ENCODE measurements at places on chromosomes 4 and X.

DNA sequence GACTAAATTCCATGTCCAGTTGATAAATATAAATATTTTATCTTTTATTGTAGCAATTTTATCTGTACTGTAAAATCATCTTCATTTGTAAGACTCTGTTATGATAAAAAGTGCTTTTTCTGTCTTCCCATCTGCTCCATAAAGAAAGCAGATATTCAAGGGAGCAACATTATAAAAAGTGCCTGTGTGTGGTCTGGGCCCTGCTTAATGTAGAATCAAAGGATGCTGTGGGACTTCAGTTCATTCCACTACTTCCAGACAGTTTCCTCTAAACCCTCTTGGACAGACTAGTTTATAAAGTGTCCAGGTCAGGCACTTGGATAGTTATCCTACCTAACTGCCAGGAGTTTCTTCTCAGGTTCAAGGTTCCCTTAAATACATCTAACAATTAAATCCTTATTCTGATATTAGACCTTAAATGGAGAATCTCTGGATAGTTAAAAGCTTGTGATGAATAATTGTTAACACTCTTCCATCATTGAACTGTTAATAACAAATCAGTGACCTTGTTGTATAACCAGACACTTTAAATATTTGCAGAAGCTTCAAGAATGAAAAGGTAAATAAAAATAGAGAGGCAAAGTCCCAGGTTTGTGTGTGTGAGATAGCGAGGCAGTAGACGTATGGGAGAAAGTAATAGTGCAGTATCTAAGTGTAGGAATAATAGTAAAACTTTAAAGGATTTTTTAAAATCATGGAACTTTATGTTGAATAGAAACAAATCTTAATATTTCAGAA is 237.5 kb upstream of the CTSO start:
- DNase-seq, result no peak

DNA sequence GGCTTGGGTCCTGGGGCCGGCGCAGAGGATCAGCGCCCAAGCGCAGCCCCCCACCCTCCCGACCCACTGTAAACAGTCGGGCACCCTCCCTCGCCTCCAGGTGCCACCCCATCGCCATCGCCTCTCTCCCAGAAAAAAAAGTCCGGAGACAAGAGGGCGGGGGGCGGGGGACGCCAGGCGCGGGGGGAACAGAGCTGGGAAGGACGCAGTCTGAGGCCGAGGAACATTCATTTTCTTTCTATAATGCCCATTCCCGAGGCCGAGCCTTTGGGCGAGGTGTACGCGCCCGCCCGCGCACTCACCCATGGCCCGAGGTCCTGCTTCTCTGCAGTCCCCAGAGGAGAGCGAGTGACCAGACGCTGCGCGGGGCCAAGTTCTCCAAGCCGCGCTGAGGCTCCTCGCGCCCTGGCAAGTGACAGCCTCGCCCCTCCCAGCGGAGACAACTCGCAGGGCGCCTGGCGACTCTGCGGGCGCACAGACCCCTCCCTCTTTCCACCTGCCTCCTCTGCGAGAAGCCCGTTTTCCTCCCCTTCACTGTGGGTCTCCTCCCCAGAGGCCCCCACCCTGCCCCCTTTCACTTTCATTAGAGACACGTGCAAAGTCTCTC is 63.5 kb upstream of the WDR17 start:
- no peak for DNase-seq

DNA sequence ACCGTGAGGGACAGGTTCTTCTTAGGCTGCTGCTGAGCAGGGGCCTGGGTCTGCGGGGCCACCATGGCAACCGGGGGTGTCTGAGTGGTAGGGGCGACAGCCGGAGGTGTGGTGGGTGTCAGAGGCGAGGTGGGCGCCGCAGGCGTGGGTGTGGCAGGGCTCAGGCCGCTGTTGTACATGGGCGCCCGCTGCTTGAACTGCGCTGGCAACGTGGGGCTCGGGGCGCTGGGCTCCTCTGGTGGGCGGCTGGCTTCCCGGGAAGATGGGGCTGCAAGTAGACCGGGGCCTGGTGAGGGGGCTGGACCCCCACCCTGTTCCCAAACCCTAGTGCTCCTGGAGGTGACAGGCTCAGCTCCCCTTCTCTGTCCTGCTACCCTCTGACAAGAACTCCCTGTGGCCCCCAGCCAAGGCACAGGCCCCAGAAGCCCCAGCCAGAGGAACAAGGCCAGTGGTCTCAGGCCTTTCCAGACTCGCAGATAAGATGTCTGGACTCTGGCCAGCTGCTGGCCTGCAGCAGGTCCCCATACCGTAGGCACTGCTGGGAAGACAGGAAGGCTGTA is 24.8 kb downstream of the NELFA start:
- DNase-seq, result no peak

DNA sequence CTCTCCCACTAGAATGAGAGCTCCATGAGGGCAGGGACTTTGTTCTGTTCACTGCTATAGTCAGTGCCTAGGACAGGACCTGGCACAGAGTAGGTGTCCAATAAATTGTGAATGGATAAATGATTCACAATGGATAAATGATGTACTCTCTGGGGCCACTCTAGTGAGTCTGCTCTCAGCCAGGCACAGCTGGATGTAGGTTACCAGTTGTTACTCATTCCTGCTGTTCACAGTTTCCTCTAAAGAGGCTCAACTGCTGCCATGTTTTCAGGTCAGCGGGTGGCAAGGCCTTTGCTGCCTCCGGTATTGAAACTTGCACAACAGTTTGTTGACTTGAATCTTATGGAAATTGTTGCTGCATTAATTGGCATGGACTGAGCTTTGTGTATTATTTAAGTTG is 99.1 kb downstream of the NHSL2 start:
- DNase-seq, result no peak

DNA sequence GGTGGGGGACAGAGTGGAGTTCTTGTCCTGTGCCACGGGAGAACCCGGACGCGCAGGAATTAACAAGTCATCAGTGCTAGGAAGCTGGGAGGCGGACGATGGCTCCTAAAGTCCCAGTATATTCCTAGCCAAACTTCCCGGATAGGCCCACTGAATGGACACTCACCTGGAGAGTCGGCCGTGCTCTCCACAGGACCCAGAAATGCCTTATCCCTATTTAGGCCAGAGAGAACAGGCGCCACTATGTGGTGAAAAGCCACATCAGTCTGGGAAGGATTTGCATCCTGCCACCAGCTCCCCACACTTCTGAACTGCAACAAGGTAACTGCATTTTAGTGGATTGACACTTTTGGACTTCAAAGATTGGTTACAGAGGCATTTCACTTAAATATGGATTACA is 1.1 kb downstream of the CFAP299 start:
- DNase-seq, result no peak

- no peak for DNase-seq
Measured at GRCh38 chrX:119489212-119490074, 21.2 kb downstream of the SLC25A5 start.

DNA sequence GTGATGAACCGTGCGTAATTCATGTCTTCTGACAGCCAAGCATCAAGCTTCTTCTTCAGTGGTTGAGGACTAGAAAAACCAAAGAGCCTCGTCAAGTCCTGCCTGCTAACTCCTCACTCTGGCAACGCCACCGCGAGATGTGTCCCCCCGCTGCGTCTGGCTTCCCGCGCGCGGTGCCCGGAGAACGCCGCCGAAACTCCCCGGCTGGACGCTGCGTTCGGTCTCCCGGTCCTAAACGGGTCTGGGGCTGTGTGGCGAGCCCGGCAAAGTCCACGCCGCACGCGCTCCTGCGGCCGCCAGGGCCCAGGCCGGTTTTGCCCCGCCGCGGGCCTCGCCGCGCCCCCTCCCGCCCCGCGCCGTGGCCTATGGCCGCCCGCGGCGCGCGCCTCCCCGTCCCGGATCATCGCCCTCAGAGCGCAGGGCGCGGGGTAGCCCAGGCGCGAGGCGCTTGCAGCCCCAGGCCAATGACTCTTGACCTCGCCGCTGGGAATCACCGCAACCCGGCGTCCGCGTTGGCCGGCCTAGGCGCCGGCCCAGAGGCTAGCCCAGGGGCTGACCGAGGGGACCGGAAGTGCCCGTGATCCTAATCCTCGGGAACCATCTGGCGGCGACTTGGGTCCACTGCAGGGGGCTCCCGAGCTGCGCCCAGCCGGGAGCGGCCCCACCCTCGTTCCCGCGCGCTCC is at the start of gene AADAT:
Gene AADAT, minus strand, starts transcription at position 289 of the 684 bp plus-strand sequence. Its CDS starts 266 bp downstream, at position 23.
- peak; percentile 50 for DNase-seq

GRCh38 chr4:53599632-53600031 is 8.3 kb upstream of the LNX1 start:
- DNase-seq, result no peak

- peak; percentile 66 for DNase-seq
Measured at GRCh38 chrX:74536152-74536831, 78.1 kb downstream of the RLIM start.

- DNase-seq, result no peak
Measured at GRCh38 chrX:23292354-23292987, 42.2 kb upstream of the PTCHD1 start.

DNA sequence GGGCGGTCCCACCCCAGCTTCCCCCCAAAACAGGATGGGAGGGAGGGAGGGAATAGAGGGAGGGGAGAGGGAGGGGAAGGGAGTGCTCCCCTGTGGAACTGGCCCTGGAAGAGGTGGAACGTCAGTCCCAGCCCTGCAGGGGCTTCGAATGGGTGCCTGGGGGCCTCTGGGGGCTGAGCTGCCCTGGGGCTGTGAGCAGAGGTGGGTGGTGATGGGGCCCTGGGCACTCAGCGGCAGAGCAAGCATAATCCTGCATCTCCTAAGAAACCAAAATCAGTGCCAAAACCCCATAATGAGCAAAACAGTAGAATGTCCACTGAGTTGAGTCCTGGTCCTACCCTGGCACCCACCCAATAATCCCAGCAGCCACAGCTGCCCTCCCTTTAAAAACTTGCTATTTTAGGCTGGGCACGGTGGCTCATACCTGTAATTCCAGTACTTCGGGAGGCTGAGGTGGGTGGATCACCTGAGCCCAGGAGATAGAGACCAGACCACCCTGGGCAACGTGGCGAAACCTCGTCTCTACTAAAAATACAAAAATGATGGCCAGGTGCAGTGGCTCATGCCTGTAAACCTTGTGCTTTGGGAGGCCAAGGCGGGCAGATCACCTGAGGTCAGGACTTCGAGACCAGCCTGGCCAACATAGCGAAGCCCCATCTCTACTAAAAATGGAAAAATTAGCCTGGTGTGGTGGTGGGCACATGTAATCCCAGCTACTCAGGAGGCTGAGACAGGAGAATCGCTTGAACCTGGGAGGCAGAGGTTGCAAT is 11.1 kb downstream of the DOK7 start:
- DNase-seq, result no peak

DNA sequence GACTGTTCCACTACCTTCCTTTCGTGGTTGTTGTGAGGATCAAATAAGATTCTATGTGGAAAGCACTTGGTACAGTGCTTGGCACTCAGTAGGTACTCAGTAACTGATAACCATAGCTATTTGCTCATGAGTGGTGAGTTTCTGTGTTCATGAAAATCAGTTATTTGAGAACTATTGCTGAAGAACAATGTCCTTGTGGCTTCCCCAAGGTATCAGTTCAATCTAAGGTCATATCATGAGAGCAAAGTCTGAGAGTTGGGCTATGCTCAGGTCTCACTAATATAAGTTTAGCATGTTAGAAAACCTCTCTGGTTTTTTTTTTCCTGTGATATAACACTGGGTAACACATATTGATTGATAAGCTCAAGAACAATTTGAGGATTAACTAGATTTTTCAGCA is 147.8 kb downstream of the GRIA3 start:
- no peak for DNase-seq

GRCh38 chr4:159483110-159483781 is 380.4 kb downstream of the RAPGEF2 start:
- DNase-seq, result no peak

DNA sequence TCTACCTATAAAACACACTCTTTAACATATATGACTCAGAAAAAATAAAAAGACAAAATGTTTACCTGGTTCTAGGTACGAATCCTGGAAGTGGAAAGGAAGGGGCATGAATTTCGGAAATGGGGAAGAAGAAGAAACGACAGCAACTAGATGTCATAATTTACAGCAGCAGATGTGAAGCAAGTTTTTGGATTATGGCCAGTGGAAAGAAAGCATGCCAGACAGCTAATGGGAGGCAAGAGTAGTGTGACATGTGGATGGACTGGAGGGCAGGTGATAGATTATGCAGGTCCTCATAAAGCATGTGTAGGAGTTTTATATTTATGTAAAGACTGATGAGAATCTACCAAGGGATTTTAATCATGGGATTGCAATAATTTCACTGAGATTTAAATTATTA is 279.0 kb upstream of the TACR3 start:
- no peak for DNase-seq

DNA sequence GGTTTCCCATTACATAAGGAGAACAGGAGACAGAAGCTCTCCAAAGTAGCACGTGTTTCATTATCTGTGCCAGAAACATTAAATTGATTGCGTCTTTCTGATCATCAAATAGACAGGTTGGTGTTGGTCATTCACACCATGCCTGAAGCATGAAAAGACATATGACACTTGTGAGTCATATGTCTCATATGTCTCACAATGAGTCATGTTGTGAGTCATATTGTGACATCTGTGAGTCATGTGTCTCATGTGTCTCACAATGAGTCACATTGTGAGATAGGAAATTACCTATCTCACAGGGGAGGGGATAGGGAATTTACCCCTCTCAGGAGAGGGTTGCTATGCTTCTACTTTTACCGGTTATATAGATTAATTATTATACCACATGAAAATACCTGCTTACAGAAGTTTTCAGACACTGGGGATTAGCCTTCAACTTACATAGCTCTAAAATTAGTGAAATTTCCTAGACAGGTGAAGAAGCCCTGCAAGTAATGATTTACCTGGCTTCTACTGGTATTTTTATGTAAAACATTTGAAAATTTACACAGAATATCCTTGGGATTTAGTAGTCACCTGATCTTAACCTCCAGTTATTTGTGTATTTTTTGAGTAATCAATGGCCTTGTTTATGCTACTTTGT is 80.8 kb downstream of the NPFFR2 start:
- DNase-seq, result peak; percentile 82

GRCh38 chr4:56755901-56756300 is 65.6 kb downstream of the SPINK2 start:
- no peak for DNase-seq

DNA sequence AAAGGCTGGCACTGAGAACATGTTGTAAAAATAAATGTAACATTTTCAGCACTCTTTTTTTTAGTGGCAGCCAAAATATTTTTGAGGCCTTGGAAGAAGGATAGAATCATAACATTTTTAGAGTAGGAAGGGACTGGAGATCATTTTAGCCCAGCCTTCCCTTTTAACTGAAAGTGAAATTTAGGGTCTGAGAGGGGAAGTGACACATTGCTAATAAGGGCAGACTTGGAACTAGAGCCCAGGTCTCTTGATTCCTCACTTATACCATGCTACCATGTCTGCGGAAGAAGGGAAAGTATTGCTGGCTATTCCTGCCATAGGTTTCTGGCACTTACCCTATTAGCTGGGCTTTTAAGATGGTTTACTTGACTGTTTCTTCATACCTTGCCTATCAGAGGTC is 4.8 kb downstream of the WDR44 start:
- no peak for DNase-seq

Measured in HS-27A (cell line).